CD4-positive, alpha-beta T cell treated with Interferon gamma for 1 hour (primary cell): ENCODE measurements at places on chromosomes 7 and 10.
A peak's percentile ranks its signal among the peaks of the same experiment; 100 is the strongest.

DNA sequence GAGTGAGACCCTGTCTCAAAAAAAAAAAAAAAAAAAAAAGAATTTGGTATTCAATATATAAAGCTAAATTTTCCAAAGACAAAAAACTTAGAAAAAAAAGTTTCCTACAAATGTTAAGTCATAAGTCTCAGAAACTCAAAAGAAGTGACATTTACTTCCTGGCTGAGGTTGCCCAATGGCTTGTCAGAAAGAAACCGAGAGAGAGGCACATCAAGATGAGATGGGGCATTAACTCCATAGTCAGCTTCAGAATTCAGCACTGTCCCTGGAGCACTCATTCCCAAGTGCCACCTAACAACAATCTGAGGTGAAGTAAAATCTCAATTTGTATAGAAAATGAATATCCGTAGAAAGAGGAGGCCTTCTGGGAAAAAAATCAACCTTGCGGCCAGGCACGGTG lies 6.8 kb upstream of the SPOCK2 start:
- no peak for DNase-seq

DNA sequence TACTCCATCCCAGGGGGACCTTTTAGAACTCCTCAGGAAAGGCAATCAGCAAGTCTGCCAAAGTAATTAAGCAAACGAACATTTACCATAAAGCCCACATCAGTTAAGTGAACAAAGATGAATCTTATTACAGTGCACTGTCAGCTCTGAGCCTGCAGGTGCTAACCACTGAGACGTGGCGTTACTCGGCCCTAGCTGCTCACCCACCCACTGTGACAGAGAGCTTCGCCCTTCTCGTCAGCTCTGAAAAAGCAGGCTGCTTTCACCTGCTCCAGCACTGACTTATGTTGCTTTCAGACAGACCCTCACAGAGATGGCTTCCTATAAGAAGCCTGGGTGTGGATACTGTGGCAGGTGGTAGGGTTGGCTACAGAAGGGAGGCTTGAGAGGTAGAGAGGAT lies 57.7 kb upstream of the KCNIP2 start:
- DNase-seq, result peak; percentile 33

DNA sequence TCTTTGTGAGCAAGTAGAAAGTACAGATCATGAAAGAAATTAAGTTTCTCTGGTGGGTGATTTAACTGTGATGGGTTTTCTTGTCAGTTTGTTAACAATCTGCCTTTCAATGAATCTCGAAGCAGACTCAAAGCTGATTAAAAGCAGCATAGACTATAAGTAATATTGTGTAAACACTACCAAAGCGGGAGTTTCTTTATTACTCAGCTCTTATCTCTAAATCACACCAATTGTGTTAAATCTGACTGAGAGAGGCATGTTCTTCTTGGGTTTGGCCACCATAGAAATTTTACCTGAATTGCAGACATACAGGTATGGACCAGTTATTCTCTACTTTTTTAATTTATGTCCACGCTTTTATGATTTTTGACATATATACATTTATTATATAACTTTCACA lies 65.2 kb downstream of the DKK1 start:
- DNase-seq, result no peak

- no peak for DNase-seq
Measured at GRCh38 chr10:78196396-78196795, 162.7 kb downstream of the RPS24 start.

DNA sequence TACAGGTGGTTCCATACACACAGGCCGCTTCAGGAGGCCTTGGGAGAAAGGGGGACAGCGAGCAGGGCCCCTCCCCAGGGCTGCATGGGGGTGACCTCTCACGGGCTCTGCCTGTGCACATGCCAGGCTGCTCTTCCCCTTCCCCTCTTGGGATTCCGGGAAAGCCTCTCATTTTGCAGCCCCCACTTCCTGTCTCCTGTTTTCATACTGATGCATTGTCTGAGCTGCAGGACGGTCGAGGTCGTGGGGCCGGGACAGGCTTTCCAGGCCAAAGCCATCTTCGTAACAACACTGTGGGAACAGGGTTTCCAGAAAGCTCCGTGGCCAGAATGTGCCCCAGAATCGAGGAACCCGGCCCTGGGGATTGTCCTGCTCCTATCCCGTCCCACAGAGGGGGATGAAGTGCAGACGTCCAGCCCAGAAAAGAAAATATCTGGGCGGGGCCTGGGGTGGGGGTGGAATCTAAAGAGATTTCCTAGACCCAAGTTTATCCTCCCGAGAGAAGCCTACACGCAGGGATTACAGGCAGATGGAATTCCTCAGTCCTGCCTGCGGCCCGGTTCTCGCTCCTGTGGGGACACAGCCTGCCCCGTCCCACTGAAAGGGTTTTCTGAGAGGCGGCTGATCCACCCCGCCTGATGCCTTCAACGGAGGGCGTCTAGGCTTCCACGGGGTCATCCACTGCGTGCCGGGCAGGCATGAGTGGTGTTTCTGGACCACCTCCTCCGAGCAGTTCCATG lies 29.5 kb upstream of the DNAAF5 start:
- no peak for DNase-seq

DNA sequence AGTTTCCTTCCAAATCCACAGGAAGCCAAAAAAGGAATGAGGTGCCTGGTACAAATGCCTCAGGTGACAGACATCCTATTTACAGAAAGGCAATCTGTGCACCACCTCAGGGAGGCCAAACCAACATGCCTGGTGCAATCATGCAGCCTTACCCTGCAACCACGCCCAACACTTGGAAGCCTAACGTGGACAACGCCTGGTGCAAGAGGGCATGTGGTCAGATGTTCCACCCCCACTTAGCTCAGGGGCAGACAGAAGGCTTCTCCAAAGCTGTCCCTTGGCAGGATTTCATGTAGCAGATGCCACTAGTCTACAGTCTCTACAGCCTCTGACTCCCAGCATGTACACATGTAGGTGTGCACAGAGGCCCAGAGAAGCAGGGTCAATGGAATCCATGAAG lies 89.5 kb downstream of the KCNMA1 start:
- DNase-seq, result no peak

GRCh38 chr10:1059902-1060301 lies 3.7 kb downstream of the WDR37 start:
- DNase-seq, result no peak

DNA sequence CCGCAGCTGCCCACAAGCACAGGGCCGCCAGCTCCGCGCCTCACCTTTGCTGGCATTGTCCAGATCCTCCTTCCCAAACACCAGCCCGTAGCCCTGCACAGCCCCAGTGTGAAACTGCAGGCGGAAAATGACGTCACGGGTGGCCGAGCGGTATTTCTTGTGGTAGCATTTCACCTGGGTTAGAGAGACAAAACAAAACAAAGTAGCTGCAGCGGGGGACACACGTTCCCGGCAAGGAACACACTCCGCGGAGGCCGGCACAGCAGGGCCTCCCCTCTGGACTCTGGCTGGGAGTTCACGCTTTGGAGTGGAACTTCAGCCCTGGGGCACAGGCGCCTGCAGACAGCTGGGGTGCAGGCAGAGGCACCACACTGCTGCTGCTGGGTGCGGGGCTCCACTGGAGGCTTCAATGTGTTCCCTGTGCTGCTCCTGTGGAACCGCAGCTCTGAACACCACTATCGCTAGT lies 181.1 kb downstream of the TNS3 start:
- DNase-seq, result no peak

DNA sequence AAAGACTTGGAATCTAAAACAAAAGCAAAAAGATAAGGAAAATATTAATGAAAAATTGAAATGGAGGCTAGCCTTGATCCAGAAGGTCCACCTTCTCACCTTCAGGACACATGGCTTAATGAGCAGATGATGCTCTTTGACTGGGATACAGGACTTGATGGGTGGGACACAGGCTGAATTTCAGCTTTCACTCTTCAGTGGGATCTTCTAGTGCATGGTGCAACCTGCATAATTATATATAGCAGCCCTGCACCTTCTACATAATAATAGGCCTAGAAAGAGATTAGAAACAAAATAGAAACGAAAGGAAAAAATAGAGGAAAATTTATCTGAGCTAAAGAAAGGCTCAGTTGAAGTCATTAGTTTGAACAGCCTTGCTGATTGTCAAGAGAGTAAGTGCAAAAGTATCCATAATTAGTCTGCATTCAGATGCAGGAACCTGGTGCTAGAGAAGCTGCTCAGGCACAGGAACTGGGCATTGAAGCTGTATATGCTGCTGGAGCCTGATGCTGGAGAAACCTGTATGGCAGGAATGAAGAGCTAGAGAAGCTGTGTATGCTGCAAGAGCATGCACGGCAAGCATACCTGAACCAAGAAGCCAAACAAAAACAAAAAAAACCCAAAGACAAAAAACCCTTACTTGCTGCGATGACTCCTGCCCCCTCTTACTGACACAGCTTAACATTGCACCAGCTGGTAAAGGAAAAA lies 19.4 kb downstream of the MKLN1 start:
- no peak for DNase-seq

DNA sequence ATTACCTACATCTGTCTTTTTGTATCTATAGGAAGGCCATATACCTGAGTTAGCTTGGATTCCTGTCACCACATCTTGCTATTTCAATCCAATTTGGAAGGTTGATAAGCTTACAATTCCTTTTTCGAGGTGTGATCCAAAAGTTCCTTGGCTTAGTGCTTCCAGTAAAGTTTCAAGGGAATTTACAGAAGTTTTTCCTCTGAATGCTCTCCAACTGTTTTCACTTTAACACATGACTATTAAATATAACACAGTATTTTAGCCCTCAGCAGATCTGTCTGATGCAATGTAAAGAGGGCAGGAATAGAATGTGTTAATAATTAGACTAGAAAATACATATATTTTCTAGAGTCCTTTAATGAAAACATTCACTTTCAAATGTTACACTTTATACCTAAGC lies 171.4 kb downstream of the DKK1 start:
- no peak for DNase-seq

- no peak for DNase-seq
Measured at GRCh38 chr10:95906677-95907455, 909 bp upstream of the CC2D2B start.

DNA sequence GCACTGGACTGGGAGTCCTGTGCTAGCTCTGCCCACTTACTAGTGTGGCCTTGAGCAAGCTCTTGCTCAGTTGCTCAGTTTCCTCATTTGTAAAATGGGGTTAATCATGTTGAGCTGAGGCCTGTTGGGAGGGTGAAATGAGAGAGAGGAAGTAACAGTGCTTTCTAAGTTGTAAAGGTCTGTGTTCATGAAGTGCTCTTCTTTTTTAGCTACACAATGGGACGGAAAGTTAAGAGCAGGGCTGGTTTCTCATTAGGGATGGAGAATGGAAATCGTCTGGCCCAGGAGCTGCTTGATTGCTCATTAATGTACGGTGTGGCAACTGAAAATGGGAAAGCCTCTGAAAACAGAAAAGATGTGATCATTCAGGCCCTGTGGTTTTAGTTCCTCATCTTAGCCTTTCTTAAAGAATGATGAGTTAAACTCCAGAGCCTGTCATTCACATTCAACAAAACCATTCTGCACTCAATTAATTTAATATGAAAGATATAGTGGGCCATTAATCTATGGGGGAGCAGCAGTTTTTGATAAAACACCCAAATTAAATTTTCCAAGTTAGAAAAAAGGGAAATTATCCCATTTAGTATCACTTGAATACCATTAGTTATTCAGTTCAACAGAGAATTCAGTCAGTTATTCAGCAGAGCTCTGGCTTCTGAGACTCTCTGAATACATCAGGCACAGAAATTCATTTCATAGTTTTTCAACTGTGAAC lies 60.5 kb downstream of the SH2D4B start:
- no peak for DNase-seq

DNA sequence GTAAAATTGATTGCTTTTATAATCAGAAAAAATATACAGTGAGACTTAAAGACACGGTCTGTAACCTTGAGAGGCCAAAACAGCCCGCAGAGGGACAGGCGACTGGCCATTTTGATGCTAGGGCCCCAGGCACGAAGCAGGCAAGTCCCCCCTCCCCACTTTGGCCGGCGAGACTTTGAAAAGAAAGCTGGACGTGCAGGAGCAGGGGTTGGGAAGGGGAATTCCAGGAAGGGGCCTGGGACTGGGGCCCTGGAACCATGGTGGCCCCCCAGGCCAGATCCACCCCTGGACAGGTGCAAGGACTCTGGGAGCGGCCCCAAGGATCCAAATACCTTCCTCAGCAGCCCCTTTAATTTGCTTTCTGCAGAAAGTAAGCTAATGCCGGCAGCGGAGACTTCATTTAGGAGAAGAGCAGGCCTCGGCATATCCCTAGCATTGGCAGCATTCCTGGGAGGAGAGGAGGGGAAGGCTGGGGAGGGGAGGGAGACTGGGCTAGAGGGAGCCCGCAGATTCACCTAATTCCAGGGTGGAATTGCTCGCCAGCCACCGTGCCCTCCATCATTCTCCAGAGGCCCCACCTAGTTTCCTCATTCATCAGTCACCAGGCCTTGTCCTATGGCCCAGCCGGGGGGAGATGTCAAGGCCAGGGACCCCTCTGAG lies 24.9 kb upstream of the TNRC18 start:
- DNase-seq, result no peak

DNA sequence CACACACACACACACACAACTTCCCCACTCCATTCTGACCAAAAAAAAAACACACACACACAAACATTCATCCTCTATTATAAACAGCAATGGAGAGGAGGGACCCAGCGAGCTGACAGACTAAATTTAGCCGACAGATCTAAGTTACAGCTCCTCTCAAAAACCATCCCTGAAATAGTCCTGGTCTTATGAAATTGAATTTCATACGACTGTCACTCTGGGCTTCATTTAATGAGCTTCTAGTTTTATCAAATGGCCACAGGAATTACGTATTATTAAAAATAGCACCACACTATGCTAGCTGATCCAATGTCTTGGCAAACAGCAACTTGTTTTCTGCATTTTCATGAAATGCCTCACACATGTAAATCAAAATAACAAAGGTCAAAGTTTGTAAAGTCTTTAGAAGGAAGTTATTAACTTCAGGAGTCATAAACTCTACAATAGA lies 131.3 kb upstream of the ASAH2 start:
- DNase-seq, result no peak
